ENCODE measurements at places on chromosomes 3 and 15.

- DNase-seq, result no peak
Observed at GRCh38 chr3:66738625-66739365, 238.0 kb upstream of the LRIG1 start.

DNA sequence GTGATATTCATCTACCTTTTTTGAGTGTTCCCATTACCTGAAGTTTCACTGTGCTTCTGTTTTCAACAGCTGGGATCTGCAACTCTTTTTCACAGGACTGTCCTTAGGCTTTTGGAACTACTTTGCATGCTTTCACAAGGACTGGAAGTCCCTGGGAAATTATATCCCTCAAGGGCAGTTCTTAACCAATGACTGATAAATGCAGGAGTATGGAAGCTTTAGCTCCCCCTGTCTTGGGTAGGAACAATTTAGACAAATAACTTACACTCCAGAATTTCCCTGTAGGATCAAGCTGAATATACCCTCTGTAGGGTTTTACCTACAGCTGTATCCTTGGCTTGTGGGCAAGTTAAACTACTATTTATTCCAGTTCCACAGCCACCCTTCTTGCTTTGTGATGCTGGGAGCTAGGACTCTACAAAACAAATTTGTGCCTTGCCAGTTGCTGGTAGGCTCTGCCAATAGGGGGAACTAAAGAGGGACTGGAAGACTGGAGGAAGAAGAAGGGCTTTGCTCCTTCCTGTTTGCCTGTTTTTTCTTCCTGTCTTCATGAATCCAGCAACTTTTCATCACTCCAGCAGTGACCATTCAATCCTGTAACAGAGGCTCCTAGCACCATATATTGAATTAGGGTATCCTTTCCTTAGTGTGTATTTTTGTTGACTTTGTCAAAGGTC lies 6.8 kb upstream of the ZNF280D start:
- DNase-seq, result no peak

- no peak for DNase-seq
Observed at GRCh38 chr3:171967137-171967783, 72.1 kb upstream of the FNDC3B start.

- no peak for DNase-seq
Observed at GRCh38 chr15:40943764-40944365, 9.4 kb upstream of the CHAC1 start.

DNA sequence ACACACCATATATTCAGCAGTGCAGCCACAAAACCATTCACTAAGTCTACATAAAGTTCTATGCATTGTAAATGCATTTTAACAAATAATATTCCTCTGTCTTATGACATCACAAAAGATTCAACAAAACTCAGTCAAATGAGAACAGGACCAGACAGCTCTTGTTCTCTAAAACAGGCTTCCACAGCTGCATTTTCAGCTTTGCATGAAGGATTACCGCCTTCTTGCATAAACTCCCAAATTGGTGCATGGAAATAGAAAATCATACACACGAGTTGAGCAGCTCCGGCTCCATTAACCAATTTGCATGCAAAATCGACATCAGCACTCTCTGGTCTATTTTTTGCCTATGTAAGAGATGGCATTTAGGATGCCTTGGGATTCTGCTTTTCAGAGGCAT lies 66.4 kb downstream of the RFTN1 start:
- no peak for DNase-seq

DNA sequence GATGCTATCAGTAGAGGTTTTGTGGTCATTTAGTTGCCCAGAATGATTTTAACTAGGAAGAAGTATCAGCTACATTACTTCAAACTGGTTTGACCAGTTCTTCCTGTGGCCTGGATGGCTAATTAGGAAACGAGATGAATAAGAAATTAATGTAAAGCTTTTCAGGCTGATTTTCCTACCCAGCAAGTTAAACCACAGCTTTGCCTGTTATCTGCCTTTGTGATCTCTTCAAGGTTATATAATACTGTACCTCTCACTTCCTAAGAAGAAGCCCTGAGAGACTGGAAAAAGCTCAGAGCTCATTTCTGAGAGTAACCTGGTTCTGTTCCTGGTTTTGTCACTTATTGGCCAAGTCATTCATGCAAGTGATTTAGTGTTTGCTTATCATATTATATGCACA lies 782.2 kb upstream of the GOLIM4 start:
- no peak for DNase-seq

Data from CD4-positive, alpha-beta T cell treated with Interleukin-17A for 4 hours (primary cell).